A549 treated with AZD2906 at 1 μM for 4 hours (cell line): ENCODE measurements at places on chromosomes 13 and 19. TPM values are rescaled to one million over a fixed set of nuclear protein-coding genes. Genes with fewer than 3 reads are reported as not detected.

Gene SHKBP1
- total RNA-seq = 96.5 to 144 TPM (median 133 TPM) in 5 replicates

Gene GAPDHS
- total RNA-seq = 0.08 to 0.14 TPM (median 0.10 TPM) in 5 replicates

Gene STRN4
- total RNA-seq = 75.8 to 92.0 TPM (median 86.2 TPM) in 5 replicates

Gene REEP6
- 4.2 to 5.9 TPM (median 5.5 TPM) in 5 replicates for total RNA-seq

Gene SMIM44
- total RNA-seq = not detected in 5 replicates

Gene PRR20B
- not detected in 5 replicates for total RNA-seq

Gene ZNF154
- not detected in 5 replicates for total RNA-seq

Gene ZNF135
- total RNA-seq = not detected in 5 replicates

Gene MYO16
- 0.02 to 0.10 TPM (median 0.07 TPM) in 5 replicates for total RNA-seq

Gene THAP8
- total RNA-seq = 5.3 to 8.4 TPM (median 7.5 TPM) in 5 replicates

Gene ZNF813
- 0.16 to 0.32 TPM (median 0.19 TPM) in 5 replicates for total RNA-seq

Gene CBARP
- 2.7 to 5.1 TPM (median 4.3 TPM) in 5 replicates for total RNA-seq

Gene FPR1
- total RNA-seq = 0.09 to 0.19 TPM (median 0.15 TPM) in 5 replicates

Gene C19orf67
- not detected in 5 replicates for total RNA-seq

Gene EDDM13
- total RNA-seq = not detected in 5 replicates

Gene UBE2L5
- not detected in 5 replicates for total RNA-seq

Gene ALKBH6
- 23.0 to 25.8 TPM (median 24.4 TPM) in 5 replicates for total RNA-seq

Gene NLRP4
- total RNA-seq = 0.02 TPM in 1 of 5 replicates, not detected in the others

Gene SSC5D
- total RNA-seq = 0.40 to 0.99 TPM (median 0.66 TPM) in 5 replicates

Gene CACNG6
- 10.3 to 12.7 TPM (median 11.0 TPM) in 5 replicates for total RNA-seq

Gene VSTM1
- 0.43 to 0.83 TPM (median 0.50 TPM) in 5 replicates for total RNA-seq

Gene GZMM
- 0.29 to 0.47 TPM (median 0.32 TPM) in 4 of 5 replicates, not detected in the other for total RNA-seq

Gene CEACAM20
- total RNA-seq = 0.03 to 0.05 TPM (median 0.05 TPM) in 3 of 5 replicates, not detected in the others
